Glutamatergic neuron (in vitro differentiated cells): ENCODE measurements at places on chromosomes 16 and 17. TPM values are rescaled to one million over a fixed set of nuclear protein-coding genes. Genes with fewer than 3 reads are reported as not detected.

The TMED6 gene
- not detected for total RNA-seq

The CTNS gene
- 17.2 TPM for total RNA-seq

The FSCN2 gene
- total RNA-seq: 6.1 TPM

The CRYBA1 gene
- total RNA-seq: 2.7 TPM

The ZFP1 gene
- 16.1 TPM for total RNA-seq

The LYRM1 gene
- total RNA-seq: 23.2 TPM

The ENPP7 gene
- total RNA-seq: not detected
